Myometrial cell (primary cell): ENCODE measurements at places on chromosomes 4 and X. TPM values are rescaled to one million over a fixed set of nuclear protein-coding genes. Genes with fewer than 3 reads are reported as not detected.

The CD38 gene
- total RNA-seq, result not detected in 2 replicates

The ZNF674 gene
- total RNA-seq, result 0.58 and 7.4 TPM in 2 replicates

The PHOX2B gene
- total RNA-seq, result not detected in 2 replicates

The DDX53 gene
- not detected in 2 replicates for total RNA-seq

The BMP3 gene
- not detected in 2 replicates for total RNA-seq

The HNRNPH2 gene
- total RNA-seq, result 40.4 and 53.5 TPM in 2 replicates

The CLGN gene
- 8.9 and 11.2 TPM in 2 replicates for total RNA-seq

The KDR gene
- 0.86 and 1.6 TPM in 2 replicates for total RNA-seq

The IQSEC2 gene
- total RNA-seq, result 17.2 and 21.0 TPM in 2 replicates

The CORIN gene
- total RNA-seq, result 44.0 and 44.7 TPM in 2 replicates

The NPNT gene
- total RNA-seq, result not detected in 2 replicates

The GAGE12C gene
- total RNA-seq, result not detected in 2 replicates

The SLC9B1 gene
- 0.29 TPM in 1 of 2 replicates, not detected in the other for total RNA-seq

The VCX3B gene
- total RNA-seq, result not detected in 2 replicates

The FAM53A gene
- total RNA-seq, result 2.3 and 5.5 TPM in 2 replicates

The UGT2B17 gene
- total RNA-seq, result not detected in 2 replicates

The ABLIM2 gene
- not detected in 2 replicates for total RNA-seq

The GPC3 gene
- total RNA-seq, result not detected in 2 replicates

The SNX25 gene
- total RNA-seq, result 14.4 and 14.7 TPM in 2 replicates

The INTS12 gene
- total RNA-seq, result 15.6 and 23.7 TPM in 2 replicates

The ERVMER34-1 gene
- total RNA-seq, result under 0.01 TPM in 1 of 2 replicates, not detected in the other

The F8A2 gene
- total RNA-seq, result not detected in 2 replicates

The C4orf17 gene
- total RNA-seq, result not detected in 2 replicates

The ACE2 gene
- not detected in 2 replicates for total RNA-seq

The PHKA2 gene
- 12.4 and 21.6 TPM in 2 replicates for total RNA-seq

The FOXR2 gene
- total RNA-seq, result not detected in 2 replicates

The SLC10A4 gene
- 0.35 TPM in 1 of 2 replicates, not detected in the other for total RNA-seq

The IL9R gene
- total RNA-seq, result not detected in 2 replicates

The STATH gene
- total RNA-seq, result not detected in 2 replicates

The COX7B2 gene
- total RNA-seq, result not detected in 2 replicates

The MGARP gene
- total RNA-seq, result 15.4 and 17.6 TPM in 2 replicates

The PNMA6A gene
- total RNA-seq, result 2.3 TPM in 2 replicates

The NLGN3 gene
- not detected in 2 replicates for total RNA-seq

The SPOCK3 gene
- under 0.01 TPM in 1 of 2 replicates, not detected in the other for total RNA-seq

The CT45A2 gene
- not detected in 2 replicates for total RNA-seq

The GPRASP3 gene
- 2.5 and 2.6 TPM in 2 replicates for total RNA-seq

The FAAH2 gene
- total RNA-seq, result not detected in 2 replicates

The SLITRK4 gene
- total RNA-seq, result not detected in 2 replicates

The FGF13 gene
- not detected in 2 replicates for total RNA-seq

The AKAP17A gene
- 19.9 and 21.4 TPM in 2 replicates for total RNA-seq

The PRDM5 gene
- 6.3 and 9.9 TPM in 2 replicates for total RNA-seq

The GATB gene
- 26.5 and 32.3 TPM in 2 replicates for total RNA-seq

The NDUFB11 gene
- total RNA-seq, result 67.7 and 82.7 TPM in 2 replicates

The SCLT1 gene
- 13.5 and 14.5 TPM in 2 replicates for total RNA-seq

The MTTP gene
- under 0.01 and 0.35 TPM in 2 replicates for total RNA-seq

The DAPP1 gene
- not detected in 2 replicates for total RNA-seq

The STPG2 gene
- not detected in 2 replicates for total RNA-seq

The CSAG2 gene
- total RNA-seq, result not detected in 2 replicates

The C4orf50 gene
- total RNA-seq, result not detected in 2 replicates

The HTR2C gene
- not detected in 2 replicates for total RNA-seq

The BMX gene
- not detected in 2 replicates for total RNA-seq

The TLR7 gene
- not detected in 2 replicates for total RNA-seq
